ENCODE measurements at places on chromosomes 4 and X. TPM values are rescaled to one million over a fixed set of nuclear protein-coding genes. Genes with fewer than 3 reads are reported as not detected.

ARAP2 gene
- 1.3 TPM for total RNA-seq

RRH gene
- 0.09 TPM for total RNA-seq

PPP4R3C gene
- not detected for total RNA-seq

TCEAL3 gene
- total RNA-seq = 19.3 TPM

UGT2B11 gene
- total RNA-seq = not detected

TMSB15B gene
- total RNA-seq = 2.7 TPM

GLRA3 gene
- total RNA-seq = not detected

GDPD2 gene
- total RNA-seq = not detected

EFNB1 gene
- total RNA-seq = 13.9 TPM

CT45A1 gene
- not detected for total RNA-seq

KLF8 gene
- 0.71 TPM for total RNA-seq

CITED1 gene
- total RNA-seq = not detected

SPIN2A gene
- 0.57 TPM for total RNA-seq

TKTL1 gene
- not detected for total RNA-seq

AKAP4 gene
- not detected for total RNA-seq
